ENCODE measurements at places on chromosomes 6 and 20.

DNA sequence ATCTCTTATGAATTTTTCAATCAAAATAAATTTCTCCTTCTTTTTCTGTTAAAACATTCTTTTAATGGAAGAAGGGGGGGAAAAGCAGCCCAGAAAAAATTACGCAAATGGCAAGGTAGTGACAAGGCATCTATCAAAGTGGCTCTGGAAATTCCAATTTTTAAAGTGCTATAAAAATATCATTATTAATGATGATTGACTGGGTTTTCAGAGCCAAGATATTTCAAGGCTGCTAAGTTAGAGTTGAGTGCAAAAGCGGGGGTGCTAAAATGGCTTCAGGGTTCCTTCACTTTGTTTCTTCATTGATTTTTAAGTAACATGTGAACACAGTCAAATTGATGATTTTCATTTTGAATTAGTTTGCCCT lies 171.6 kb upstream of the CITED2 start:
- DNase-seq, result no peak

DNA sequence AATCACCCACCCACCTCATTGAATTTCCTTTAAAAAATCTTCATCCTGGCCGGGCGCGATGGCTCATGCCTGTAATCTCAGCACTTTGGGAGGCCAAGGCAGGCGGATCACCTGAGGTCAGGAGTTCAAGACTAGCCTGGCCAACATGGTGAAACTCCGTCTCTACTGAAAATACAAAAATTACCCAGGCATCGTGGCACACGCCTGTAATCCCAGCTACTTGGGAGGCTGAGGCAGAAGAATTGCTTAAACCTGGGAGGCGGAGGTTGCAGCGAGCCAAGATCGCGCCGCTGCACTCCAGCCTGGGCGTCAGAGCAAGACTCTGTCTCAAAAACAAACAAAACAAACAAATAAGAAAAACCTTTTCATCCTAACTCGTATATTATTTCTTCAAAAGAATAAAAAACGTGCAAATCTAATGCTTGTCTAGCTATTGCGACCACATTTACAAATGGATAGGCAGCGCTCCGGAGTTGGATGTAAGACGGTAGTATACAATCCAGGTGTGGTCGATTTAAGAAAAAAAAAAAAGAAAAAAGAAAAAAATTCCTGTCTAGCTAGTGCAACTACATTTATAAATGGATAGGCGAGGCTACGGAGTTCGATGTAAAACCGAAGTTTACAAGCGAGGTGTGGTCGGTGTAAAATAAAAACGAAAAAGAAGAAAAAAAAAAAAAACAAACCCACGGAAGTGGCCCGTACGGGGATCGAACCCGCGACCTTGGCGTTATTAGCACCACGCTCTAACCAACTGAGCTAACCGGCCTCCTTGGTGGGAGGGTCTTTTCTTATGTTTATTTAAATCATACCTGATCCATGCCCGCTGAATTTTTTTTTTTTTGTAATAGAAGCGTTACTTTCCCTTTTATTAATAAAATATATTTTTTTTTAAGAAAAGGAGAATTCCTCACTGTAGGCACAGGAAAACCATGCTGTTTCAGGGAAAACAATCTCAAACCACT lies 70.7 kb upstream of the PRSS16 start:
- peak; percentile 42 for DNase-seq

DNA sequence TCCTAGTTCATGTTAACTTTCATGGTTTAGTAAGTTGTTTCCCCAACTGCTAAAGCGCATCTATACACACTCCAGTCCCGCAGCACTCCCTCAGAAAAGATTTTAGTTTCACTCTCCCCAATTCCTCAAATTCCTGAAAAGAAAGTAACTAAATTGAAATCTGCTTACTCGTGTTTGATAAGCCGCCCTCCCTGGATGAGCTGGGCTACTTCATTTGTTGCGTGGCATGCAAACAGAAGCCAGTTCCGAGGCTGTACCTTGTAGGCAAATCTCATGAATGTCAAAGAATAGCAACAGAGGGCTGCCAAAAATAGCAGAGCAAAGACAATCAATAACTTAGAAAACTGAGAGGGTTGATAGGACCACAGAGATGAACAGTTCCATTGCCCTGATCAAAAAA lies 16.9 kb downstream of the MPC1 start:
- DNase-seq, result no peak

DNA sequence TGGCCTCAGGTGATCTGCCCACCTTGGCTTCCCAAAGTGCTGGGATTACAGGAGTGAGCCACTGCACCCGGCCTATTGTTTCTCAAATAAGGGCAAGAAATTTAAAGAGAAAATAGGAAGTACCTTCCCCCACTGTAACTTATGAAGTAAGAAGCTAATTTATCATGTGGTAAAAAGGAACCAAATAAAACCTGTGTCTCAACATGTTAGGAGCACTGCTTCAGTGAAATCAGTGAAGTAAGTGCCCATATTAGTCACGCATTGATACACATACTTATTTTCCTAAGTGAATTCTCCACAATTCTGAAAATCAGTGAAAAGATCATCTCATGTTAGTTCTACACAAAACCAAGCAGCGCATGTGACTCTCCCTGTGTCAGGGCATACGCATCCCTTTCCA lies 14.2 kb upstream of the LPA start:
- no peak for DNase-seq

GRCh38 chr20:41080866-41081265 lies 52.2 kb downstream of the TOP1 start:
- no peak for DNase-seq

DNA sequence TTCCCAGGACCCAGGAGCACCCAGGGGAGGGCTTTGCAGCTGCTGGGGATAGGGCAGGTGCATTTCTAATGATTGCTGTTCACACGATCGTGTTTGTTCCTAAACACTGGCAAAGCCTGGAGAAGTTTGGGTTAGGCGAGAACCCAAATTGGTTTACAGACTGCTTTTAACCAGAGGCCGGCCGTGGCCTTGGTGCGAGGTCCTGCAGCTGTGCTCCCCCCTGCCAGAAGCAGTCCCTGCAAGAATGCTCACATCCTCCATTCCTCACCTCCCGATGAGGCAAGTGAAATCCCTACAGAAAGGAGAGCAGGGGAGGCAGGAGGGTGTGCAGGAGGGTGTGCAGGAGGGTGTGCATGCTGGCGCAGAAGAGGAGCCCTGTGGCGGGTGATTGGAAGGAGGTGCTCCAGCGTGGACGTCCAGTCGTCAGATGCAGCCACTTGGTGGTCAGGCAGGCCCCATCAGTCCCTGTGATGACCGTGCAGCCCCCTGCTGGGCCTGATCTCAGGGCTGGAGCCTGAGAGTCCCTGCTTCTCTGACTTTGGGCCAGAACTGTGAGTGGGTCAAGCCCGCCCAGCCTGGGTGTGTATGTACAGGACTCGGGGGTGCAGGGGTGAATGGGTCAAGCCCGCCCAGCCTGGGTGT lies 55.7 kb upstream of the FRMD1 start:
- no peak for DNase-seq

- DNase-seq, result no peak
Observed at GRCh38 chr6:169008641-169009257, 244.9 kb downstream of the THBS2 start.

GRCh38 chr20:24395151-24395550 lies 74.3 kb upstream of the SYNDIG1 start:
- no peak for DNase-seq

GRCh38 chr6:114051031-114051430 lies 80.1 kb upstream of the HDAC2 start:
- no peak for DNase-seq

- no peak for DNase-seq
Observed at GRCh38 chr20:9743871-9744270, 95.0 kb downstream of the PAK5 start.

- no peak for DNase-seq
Observed at GRCh38 chr20:19918965-19919329, 98.2 kb upstream of the NAA20 start.

DNA sequence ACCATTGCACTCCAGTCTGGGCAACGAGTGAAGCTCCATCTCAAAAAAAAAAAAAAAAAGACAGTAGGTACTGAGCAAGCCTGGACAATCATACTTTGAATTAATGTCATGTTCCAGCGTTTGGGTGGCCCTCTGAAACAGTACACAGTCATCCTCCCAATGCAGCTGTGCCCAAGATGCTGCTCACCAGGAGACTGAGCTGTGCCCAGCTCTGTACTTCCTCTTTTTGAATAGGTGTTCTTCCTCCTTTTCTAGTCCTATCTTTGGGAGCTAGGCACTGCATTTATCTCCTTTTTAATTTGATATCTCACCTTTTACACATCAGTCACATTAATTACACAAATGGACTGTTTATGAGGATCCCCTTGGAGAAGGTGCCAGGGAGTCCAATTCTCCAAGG lies 101.5 kb downstream of the RPP40 start:
- no peak for DNase-seq

- DNase-seq, result no peak
Observed at GRCh38 chr6:5471637-5472398, 210.5 kb downstream of the FARS2 start.

DNA sequence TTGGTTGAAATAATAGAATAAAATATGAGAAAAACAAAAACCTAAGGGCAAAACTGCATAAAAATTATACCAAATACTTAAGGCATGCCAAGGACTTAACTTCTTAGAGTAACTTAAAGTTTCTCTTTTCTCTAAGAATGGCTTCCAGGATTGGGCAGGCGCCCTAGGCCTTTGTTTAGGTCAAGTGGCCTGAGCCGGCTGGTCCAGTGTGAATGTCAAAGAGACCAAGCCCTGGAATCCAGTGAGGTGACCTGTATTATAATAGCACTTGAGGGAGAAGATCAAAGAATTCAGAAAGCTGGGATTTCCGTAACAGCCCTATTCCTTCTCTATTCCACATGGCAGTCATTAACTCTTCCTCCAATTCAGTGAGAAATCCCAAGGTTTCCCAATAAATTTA lies 6.6 kb downstream of the METTL24 start:
- no peak for DNase-seq

DNA sequence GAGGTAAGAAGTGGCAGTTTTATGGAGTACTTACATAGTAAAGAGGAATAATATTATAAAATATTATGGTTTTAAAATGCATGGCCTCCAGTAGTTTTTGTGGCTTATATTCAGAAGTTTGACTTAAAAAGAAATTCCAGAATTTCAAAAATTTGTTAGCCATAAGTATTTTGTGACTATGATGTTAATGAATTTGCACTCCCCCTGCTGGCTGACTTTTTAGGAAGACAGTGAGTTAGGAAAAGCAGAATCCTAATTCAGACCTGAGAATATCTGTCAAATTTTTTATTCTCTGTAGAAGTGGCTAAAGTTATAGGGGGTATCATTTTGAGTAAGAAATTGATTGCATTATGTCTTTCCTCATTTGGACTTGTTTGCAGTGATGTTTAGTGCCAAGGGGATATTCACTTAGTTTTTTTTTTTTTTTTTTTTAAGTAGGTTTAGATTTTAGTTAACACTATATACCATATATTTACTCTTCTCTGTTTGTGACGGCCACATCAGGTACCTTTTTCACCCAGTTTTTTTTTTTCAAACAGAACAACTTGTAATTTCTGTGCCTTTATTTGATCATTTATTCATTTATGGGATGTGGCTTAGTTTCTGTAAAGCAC lies 40.8 kb downstream of the ZFAND3 start:
- DNase-seq, result no peak

DNA sequence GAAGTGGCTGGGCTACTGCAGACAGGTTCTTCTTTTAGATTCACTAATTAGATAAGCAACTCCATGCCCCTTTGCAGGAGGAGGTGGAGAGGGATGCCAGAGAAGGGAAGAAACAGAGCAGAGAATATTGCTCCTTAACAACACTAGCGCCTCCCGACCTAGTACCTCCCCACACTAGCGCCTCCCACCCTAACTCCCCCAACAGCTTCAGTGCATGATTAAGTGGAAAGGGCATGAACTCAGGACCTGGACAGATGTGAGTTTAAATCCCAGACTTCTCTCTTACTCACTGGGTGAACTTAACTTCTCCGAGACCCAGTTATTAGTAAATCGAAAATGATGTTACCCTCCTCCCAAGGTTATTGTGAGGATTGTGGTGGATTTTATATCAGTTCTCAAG lies 25.7 kb downstream of the STX11 start:
- no peak for DNase-seq

- no peak for DNase-seq
Observed at GRCh38 chr6:3812596-3812995, 36.6 kb upstream of the FAM50B start.

GRCh38 chr20:62742979-62743776 lies 34.5 kb downstream of the NTSR1 start:
- DNase-seq, result no peak

DNA sequence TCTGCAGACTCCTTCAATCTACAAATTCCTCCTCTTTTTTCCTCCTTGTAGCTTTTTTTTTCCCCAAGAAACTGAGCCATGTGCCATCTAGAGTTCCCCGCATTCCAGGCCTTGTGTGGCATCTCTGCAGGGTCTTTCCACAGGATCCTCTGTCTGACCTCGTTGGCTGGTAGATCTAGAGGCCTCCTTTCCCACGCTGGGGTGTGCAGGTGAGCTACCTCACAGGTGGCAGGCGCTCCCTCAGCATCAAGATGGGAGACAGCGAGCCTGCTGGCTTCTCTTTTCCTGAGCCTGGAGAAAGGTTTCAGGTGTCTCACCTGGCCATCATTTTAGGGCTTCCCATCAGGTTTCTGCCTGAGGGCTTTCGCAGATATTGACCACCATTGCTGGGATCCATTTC lies 9.6 kb upstream of the NELFCD start:
- no peak for DNase-seq

DNA sequence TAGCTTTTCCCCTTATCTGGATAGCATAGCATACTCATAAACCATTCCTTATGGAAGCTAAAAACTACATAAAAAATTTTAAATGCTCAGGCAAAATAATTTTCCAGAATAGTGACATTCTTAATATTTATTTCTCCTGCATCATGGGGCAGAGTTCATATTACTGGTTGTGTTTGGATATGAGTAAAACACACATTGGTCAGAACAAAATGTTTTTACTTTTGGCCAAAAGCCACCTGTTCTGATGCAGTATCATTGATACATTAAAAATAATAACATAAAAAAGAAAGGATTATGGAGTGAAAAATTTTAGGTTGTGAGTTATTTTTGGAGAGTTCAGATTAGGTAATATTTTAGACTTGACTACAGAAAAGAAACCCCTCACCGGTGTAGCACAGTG lies 33.6 kb downstream of the TRAM2 start:
- no peak for DNase-seq

DNA sequence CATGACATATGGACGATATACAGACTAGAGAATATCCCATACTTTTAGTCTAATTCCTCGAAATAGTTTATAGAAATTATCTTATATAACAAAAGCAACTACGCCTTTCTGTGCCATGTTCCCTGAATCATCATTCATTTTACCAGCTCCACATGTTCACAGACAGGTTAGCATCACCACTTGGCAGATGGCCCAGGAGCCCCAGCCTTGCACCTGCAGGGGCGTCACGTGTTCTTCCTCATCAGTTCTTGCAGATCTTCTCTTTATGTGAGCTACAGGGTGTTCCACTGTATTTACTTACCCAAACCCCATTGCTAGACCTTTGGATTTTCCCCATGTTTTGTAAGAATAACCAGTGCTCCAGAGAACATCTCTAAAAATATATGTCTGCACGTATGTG lies 12.6 kb upstream of the BNIP5 start:
- DNase-seq, result no peak
